Fibroblast of skin of scalp (primary cell): ENCODE measurements at places on chromosomes 2 and 18.

- peak; percentile 72 for DNase-seq
Measured at GRCh38 chr2:9990736-9991135, 39.2 kb downstream of the GRHL1 start.

DNA sequence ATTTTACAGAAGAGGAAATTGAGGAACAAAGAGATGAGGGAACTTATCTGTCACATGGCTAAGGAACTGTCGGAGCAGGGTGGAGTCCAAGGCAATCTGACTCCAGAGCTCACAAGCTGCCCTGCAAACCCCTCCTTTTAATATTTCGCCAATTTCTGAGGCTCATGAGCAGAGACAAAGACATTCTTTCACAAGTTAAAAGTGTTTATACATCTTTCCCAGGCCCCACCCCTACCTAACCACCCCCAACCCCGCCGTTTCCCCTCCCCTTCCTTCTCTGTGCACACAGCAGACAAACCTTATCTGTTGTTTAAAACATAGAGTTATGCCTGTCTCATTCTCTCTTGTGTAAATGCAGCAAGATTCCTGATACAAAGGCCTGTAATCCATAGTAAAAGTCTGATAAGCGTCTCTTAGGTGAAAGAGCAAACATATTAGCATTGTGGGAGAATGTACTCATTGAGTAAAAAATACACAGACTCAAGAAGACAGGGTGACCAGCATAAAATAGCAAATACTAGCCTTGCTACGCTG, 44.3 kb downstream of the EPHA4 start:
- DNase-seq = no peak

DNA sequence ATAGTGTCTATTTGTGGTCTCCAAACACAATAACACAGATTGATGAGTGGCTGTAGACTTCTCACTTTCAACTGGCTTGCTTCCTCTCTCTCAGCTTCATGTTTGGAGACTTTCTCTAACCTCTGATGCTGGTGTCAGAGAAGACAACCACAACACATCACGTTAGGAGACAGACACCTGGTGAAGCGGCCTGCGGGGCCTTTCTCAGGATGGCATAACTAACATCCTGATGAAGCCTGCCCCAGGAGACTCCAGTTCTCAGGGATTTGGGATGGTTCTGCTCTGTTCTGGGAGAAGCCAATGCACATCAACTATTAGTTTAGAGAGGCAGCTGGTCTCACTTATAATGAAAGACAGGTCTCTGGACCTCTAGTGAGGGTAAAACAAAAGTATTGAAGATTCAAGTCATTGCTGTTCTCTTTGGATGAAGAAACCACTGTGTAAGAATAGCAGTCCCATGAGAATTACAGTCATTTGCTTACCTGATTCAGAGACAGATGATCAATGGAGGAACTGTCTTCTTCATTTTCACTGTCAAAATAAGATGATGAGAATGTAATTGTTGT, 2.0 kb downstream of the IL1A start:
- no peak for DNase-seq

DNA sequence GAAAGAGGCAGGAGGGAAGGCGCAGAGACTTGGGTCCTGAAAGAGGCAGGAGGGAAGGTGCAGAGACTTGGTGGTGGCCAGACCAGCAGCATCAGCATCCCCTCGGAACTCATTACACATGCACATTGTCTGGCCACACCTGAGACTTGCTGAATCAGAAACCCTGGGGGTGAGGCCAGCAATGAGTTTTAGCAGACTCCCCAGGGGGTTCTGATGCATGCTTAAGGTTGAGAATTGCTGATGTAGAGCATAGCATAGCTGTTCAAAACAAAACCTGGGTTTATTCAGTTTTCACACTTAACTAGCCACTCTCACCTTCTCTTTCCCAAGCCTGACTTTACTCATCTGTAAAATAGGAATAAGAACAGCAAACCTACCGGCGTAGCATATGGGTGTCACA, 122.9 kb downstream of the MRO start:
- no peak for DNase-seq

- no peak for DNase-seq
Measured at GRCh38 chr2:118095610-118096009, 7.3 kb downstream of the INSIG2 start.

DNA sequence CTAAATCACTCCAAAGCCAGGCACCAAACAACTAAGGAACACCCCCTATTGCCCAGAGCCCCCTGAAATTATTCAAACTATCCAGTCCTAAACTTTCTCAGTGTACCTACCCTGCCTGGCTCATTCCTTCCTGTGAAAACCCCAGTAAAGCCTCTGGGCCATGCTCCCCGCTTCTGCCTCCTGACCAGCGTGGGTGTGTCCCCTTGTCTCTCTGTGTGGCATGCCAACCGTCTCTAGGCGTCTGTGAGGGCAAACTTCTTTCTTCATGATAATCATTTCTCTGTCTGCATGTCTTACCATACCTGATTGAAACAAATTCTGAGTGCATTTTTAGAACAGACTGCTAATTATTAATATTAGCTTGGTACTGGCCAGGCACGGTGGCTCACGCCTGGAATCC, 109.0 kb upstream of the MSH2 start:
- no peak for DNase-seq

DNA sequence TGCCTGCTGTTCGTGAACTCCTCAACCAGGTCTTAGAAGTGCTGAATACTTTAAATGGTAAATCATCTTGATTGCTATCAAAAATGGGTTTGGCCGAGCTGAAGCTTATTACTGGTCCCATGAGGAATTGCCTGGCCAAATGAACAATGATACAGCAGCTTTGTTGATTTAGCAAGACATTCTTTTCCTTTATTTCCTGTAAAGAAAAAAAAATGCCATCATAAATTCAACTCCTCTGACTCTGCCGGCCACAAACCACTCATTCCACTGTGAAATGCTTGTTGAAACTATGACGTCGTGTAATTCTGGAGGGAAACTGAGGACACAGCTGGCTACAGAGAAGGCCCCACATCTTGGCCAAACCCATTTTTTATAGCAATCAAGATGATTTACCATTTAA, 74.2 kb upstream of the ID2 start:
- DNase-seq = peak; percentile 82

GRCh38 chr2:50680646-50681045, 351.3 kb downstream of the NRXN1 start:
- DNase-seq = no peak

- no peak for DNase-seq
Measured at GRCh38 chr2:241560883-241561474, 2.4 kb downstream of the BOK start.

DNA sequence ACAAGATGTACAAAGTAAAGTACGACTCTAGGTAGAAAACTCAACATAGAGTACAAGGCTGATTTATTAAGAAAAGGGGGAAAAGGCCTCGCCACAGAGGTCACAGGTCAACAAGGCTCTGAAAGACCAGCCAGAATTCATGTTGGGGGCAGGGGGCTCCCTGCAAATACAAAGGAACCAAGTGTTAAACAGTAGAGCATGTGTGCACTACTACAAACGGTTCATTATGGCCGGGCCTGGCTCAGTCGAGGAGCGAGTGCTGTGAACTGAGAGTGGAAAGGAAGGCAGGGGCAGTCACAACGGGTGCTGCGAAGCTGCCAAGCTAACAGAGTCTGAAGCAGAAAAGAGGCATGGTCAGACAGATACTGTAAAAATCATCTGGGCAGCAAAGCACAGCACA, 77.1 kb downstream of the MBOAT2 start:
- no peak for DNase-seq

GRCh38 chr18:61831071-61831470, 61.7 kb downstream of the RNF152 start:
- no peak for DNase-seq

DNA sequence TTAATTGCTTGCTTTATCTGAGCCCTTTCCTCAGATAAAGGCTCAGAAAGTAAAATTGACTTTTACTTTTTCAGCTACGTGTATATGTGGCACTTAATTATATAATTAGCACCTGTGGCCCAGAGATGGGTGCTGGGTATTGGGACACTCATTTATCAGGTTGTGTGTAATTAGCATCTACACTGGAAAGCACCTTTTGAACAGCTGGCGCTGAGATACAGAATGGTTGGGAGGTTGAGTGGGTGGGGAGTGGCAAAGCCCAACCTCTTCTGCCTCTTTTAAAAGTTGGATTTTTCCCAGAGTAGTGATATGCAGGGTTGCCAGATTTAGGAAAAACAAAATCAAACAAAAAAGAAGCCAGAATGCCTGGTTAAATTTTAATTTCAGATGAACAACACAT, 23.9 kb downstream of the SPTBN1 start:
- no peak for DNase-seq

DNA sequence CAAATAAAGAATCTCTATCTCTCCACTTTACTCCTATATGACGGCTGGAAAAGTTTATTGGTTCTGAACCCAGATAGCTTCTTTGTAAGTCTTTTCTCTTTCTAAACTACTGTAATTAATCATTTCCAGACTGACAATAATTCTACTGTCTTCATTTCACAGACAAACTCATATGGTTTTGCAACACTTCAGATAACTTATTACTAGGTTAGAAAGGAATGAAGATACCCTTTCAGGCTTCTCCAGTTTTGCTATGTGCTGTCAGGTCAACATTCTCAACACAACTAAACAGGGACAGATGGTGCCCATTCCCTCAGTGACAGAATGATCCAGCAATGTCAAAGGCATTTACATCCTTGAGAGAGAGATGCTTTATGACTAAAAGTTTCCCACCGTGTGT, 198.5 kb upstream of the ITGA4 start:
- DNase-seq = peak; percentile 91

DNA sequence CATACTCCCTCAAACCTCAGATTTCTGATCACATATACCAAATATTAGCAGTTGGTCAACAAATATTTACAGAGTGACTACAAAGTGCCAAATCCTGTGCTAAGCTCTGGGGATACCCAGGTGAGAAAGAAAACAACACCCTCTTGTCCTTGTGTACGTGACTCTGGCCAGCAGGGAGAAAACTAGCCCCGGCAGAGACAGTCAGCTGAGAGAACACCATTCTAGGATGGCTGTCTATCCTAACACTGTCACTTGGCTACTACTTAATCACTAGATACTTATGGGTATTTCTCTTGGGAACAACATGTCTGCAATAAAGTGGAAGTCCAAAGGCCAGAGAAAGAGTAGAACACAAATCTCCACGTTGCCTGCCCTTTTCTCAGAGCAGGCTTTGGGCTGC, 57.9 kb upstream of the CD226 start:
- no peak for DNase-seq

DNA sequence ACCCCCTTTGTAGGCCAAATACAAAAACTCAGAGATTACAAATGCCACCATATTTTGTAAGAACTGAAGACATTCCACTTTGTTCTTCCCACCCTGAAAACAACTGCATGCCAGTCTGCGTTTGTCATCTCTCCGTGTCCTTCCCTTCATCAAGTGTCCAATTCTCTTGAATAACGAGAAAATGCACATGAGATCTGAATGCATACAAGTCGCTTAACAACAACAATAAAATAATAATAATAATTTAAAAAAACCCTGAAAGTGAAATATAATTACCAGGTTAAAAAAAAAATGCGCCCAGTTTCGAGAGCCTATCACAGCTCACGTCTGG, 2.0 kb upstream of the SETBP1 start:
- DNase-seq = no peak

- no peak for DNase-seq
Measured at GRCh38 chr2:143248631-143249030, 119.4 kb downstream of the ARHGAP15 start.

- DNase-seq = peak; percentile 19
Measured at GRCh38 chr2:97849881-97850528, 136.6 kb downstream of the ZAP70 start.

GRCh38 chr2:85393836-85394235, 16.3 kb downstream of the CAPG start:
- no peak for DNase-seq

- no peak for DNase-seq
Measured at GRCh38 chr2:147327613-147328012, 517.2 kb upstream of the ACVR2A start.

- no peak for DNase-seq
Measured at GRCh38 chr2:128617661-128618060, 299.0 kb upstream of the HS6ST1 start.

DNA sequence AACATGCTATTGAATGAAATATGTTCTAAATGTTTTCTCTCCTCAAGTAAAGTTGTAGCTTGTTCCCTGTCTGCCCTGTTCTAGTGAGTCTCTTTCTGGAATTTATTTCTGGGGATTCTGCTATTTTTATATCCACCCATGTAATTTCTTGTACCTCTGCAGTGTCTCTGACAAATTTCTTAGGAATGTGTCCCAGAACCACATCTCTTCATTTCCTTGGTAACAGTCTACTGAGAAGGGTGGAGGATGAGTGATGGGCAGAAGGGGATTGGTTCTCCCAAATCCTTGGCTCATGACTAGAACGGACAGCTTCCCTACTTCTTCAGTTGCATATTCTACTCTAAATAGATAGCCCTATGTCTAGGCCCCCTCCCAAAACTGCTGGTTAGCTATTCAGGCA, 490.6 kb upstream of the LINC00305 start:
- DNase-seq = peak; percentile 65

GRCh38 chr2:157348291-157348921, 22.8 kb upstream of the ERMN start:
- DNase-seq = no peak

GRCh38 chr18:2971741-2972552, 41.0 kb downstream of the LPIN2 start:
- no peak for DNase-seq

DNA sequence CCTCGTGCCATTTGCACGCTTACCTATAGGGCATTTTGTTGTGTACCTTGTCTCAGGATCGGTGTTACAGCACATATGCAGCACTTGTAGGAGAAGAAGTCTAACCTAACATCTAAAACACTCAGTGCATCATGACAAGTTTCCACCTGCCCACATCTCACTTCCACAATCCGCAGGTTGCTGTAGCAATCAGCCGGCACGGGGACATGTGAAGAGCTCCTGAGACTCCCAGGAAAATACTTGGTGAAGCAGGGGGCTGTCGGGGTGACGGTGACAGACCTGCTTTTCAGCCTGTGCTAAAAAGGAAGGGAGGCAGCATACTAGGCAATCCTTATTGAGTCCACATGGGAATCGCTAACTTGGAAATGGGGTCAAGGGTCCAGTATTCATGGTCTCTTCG, 172.2 kb downstream of the MYT1L start:
- no peak for DNase-seq

DNA sequence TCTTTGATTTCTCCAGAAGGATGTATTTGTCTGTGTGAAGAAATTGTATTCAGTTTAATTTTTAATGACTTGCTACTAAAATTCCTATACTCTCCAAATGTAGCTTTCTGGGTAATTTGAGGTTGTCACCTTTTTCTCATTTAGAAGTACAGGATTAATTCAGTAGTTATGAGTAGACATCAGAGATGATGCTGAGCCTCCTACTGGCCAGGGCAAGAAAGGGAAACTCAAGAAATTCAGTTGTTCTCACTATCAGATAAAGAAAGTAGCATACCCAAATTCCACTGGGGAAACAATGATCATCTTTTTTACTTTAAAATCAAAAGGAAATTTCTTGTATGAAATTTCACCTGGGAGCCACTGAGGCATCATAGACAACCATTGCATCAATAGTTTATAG, 199.4 kb downstream of the SATB2 start:
- no peak for DNase-seq

GRCh38 chr18:42365591-42365990, 410.6 kb downstream of the PIK3C3 start:
- DNase-seq = no peak
